ENCODE measurements at places on chromosomes 7 and 10.

DNA sequence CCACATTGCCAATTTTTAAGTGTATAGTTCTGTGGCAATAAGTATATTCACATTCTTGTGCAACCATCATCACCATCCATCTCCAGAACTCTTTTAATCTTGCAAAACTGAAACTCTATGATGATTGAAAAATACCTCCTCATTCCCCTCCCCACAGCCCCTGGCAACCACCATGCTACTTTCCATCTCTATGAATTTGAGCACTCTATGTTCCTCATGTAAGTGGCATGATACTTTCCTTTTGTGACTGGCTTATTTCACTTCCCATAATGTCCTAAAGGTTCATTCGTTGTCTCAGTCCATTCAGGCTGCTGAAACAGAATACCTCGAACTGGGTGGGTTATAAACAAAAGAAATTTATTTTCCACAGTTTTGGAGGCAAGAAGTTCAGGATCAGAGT lies 23.4 kb upstream of the EGR2 start:
- no peak for DNase-seq

DNA sequence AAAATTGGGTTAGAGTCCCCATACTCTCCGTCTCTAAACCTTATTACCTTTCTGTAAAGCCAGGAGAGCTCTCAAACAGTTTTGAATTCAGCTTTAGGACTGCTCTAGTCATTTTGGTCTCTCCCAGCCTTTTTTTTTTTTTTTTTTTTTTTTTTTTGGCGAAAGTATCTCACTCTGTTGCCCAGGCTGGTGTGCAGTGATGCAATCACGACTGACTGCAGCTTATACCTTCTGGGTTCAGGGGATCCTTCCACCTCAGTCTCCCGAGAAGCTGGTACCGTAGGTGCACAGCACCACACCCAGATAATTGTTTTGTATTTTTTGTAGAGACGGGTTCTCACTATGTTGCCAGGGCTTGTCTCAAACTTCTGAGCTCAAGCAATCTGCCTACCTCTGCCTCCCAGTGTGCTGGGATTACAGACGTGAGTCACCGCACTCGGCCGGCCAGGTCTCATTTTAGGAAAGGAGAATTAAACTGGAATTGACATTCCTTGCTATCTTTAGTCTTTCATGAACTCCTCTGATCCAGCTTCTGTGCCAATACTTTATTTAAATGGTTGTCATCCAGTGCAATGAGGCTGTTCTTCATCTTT lies 31.4 kb upstream of the RSU1 start:
- no peak for DNase-seq

- no peak for DNase-seq
Measured at GRCh38 chr7:95545007-95545615, 51.2 kb downstream of the PDK4 start.

GRCh38 chr10:100980311-100980710 lies 7.0 kb downstream of the MRPL43 start:
- DNase-seq, result no peak

DNA sequence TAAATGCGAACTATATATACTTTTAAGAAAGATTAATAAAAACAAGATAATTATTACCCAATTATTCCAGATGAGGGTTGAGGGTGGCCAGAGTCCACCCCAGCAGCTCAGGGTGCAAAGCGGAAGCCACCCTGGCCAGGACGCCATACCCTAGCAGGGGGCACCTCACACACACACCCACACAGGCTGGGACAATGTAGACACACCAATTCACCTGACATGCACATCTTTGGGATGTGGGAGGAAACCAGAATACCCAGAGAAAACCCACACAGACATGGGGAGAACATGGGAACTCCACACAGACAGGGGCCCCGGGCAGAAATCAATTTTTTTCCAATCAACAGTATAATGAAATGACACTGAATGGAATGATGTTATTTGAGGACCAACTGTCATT lies 86.0 kb downstream of the RTKN2 start:
- no peak for DNase-seq

DNA sequence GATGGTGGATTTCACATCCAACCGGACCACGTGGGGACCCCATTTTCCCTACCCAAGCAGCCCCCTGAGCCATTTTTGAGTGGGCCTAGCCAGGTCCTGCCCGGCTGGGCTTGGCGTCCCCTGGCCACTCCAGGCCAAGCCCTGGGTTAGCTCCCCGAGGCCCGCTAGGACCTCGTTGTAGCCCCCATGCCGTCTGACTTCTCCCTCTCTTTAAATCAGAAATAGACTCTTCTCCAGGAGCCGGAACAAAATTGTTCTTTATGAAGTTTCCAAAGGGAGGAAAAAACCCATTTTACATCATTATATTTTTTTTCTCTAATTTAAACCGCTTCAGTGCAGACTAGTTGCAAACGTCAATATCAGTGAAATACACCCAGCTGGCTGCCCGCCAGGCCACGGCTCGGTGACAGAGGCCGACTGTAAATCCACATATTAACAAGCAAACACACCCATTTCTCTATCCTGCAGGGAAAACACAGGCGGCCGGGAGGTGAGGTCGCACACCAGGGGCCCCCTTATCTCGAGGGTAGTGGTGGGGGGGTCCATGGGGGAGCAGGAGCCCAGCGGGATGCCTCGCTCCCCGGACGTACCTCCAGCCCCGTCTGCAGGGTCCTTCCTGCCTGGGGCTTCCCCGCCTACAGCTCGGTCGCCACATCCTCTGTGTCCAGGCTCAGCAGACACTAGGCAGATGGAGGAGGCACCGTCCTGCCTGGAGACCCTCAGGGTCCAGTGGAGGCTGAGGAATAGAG lies 72.7 kb downstream of the ELFN1 start:
- DNase-seq, result peak; percentile 10

GRCh38 chr7:101172005-101172853 lies 6.9 kb upstream of the VGF start:
- no peak for DNase-seq

DNA sequence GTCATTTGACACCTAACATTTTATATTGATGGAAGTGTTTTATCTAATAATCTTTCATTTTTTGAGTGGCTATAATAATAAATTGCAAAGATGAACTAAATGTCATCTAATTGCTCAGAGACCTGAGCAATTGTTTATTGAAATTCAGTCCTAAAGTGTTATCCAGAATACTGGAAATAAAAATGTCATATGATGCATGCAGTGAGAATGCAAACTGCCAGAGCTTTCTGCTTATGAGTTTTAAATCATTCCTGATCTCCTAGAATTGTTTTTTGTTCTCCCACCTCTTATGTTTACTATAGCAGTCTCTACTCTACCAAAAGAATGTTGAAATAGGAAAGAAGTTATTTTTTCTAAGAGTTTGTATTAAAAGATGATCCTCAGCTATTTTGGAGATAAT lies 116.7 kb downstream of the FOXP2 start:
- DNase-seq, result no peak

DNA sequence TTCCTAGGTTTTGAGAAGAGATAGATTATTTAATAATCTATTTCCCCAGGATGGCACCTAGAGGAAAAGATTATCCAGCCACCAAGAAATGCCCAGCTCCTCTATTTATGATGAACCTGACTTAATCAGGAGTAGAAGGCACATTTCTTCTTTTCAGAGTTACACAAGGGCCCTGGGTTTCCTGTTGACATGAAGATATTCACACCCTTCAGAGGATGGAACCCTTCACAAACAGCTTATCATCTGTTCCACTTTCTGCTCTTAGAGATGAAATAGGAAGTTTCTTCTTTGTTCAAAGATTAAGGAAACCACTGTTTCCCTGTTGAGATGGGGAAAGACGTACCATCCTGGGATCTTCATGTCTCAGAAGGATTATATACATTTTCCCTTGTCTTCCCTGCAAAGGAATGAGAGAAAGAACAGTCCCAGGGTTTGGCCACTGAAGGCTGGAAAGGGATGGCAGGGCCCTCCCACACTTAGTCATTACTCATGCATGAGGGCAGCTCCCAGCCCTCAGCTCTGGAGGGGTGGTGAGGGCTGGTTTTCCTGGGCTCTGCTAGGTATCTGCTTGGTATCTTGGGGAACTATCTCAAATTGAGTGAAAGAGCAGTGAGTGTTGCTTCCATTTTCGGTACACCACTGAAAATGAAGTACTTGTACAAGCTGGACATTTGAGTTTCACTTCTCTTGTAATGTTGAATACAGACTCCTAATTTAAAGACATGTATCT lies 64.0 kb downstream of the MTPAP start:
- DNase-seq, result no peak

GRCh38 chr10:93715345-93715744 lies 13.0 kb upstream of the FRA10AC1 start:
- no peak for DNase-seq

DNA sequence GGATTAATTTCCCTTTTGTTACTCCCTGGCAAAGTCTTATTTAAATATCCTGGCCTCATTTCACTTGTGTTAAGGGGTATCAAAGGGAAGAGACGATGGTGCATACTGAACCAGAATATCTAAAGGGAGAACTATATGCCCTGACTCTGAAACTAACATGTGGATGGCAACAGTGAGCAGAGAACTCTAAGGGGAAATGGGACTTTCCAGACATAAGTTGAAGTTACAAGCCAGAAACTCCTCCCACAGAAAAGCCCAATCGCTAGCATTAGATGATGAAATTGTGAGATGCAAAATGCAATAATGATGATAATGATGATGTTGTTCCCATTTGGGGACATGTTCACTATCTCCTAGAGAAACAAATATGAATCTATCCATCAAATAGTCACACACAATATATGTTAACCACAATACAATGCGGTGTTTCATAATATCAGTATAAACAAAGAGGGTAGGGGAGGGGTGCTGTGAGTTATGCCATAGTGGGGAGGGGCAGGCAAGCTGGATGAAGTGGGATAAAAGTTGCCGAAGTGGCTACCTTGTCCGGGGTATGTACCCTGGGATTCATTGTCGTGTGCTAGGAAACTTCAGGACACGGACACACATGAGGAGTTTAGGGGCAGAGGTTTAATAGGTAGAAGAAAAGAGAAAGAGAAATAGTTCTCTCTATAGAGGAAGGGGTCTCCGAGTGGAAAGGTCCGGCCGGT lies 37.1 kb downstream of the TMEM229A start:
- no peak for DNase-seq

DNA sequence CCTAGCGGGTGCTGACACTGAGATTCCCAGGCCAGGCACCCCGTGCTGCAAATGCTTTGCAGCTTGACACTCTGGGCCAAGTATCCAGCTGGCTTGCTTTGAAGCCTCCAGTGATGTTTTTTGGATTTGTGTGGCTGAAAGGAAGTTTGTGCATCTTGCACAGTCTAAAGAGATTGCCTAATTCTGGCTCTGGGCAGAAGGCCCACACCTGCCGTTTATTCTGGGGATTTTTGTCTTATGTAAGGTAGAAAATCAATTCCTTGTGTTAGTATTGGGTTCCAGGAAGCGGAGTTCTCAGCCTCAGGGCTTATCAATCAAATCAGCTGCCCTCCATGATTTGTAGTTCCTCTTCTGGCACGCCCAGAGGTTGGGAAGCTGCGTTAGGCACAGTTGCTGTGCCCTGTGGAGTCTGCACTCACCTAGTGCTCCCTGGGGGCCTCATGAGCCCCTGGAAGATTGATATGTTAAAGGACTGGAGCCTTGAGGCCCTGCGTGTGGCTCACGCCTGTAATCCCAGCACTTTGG lies 8.4 kb upstream of the PURB start:
- no peak for DNase-seq

- DNase-seq, result no peak
Measured at GRCh38 chr7:15218261-15218660, 315.7 kb upstream of the DGKB start.

GRCh38 chr7:51080622-51081269 lies 235.9 kb downstream of the COBL start:
- no peak for DNase-seq

GRCh38 chr7:19106241-19107080 lies 11.0 kb downstream of the TWIST1 start:
- no peak for DNase-seq

GRCh38 chr7:142381727-142382390 lies 124.0 kb upstream of the PRSS58 start:
- no peak for DNase-seq

GRCh38 chr7:32212321-32212720 lies 142.1 kb upstream of the PDE1C start:
- no peak for DNase-seq

DNA sequence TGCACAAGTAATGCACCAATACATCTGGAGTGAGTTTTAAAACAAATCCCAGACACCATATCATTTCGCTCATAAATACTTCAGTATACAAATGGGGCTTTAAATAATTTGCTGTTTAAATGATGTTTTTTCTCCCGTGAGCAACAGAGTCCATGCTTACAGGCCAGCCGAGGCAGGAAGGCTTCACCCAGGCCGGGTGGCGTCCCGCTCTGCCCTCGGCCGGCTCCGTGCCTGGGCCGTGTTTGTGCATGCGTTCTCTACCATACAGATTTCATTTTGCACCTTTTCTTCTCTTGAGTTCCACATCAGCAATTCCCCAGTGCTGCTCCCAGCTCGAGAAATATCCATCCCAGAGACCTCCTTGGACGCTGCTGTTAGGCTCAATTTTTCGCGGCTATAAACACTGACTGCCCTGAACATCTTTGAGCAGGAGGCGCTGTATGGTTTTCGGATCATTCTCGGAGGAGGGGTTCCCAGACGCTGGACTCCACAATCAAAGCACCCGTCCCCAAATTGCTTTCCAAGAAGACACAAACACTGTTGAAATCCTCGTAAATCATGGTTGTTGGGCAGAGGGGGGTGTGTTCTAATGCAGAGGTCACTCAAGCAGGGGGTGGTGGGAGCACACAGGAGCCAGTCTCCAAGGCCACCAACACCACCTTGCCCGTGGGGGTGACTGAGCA lies 91.6 kb downstream of the MICALL2 start:
- no peak for DNase-seq

DNA sequence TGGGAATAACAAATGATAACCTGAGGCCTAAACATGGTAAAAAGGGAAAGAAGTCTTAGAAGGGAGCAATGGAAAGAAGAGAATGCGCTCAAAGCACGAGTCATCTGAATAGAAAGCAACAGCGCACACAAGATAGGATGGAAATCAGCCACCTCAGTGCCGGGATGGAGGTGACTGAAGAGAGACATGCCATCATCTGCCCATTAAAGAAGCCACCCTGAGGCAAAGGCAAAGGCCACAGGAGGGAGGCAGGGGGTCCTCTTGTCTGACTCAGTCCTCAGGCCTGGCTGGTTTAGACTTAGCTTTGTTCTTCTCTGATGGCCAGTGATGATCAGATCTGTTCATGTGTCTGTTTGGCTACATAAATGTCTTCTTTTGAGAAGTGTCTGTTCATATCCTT lies 180.6 kb downstream of the CHCHD3 start:
- no peak for DNase-seq

- no peak for DNase-seq
Measured at GRCh38 chr10:85433248-85433647, 933.3 kb downstream of the GRID1 start.

DNA sequence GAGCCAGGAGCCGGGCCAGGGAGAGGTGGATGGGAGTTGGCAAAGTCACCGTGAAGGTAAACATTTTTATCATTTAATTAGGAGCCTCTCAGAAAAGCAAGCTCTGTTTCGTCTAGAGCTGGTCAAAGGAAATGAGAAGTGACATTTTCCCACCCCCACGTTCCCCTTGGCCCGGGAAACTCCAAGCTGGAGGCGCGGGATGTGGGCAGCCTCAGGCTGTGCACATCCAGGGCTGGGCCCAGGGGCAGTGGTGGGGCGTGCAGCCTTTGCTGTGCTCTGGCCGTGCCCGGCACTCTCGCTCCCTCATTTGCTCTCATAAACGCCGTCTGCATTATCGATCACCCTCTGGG lies 135.6 kb upstream of the RET start:
- no peak for DNase-seq
